Activated CD4-positive, alpha-beta memory T cell treated with anti-CD3 and anti-CD28 coated beads, Interleukin-2, amount 10 ng/mL, durations not matched to agents 7 days and 5 days (primary cell): ENCODE measurements at places on chromosomes 12 and 14.

DNA sequence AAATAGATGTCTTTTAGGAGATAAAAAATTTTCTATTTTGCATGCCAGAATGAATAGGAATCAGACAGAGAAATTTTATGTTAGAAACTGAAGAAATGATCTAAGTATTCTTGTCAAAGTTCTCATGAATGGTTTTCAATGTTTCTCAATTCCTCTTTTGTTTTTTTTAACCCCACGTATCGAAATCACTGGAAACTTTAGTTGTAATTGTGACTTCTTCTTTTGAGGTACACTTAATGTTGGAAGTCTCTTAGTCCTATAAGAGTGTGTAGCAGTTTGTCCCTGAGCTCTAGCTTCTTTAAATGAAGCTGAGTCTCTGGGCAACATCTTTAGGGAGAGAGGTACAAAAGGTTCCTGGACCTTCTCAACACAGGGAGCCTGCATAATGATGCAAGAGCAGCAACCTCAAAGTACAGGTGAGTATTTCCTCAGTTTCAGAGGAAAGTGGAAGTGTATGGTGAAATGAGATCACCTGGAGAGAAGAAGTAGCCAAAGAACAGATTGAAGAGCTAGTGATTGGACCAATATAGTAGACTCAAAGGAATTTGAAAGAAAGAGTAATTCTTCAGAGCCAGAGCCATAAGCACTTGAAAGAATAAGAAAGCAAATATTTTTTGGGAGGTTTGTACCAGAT, at the start of gene CLEC6A:
Gene CLEC6A (plus strand): TSS at position 236 of the 634 bp plus-strand sequence. CDS start 150 bp downstream, at position 386.
- DNase-seq, result no peak

- DNase-seq, result no peak
Measured at GRCh38 chr12:76311796-76312195, 36.4 kb downstream of the BBS10 start.

- no peak for DNase-seq
Measured at GRCh38 chr12:119222222-119222951, 43.7 kb downstream of the HSPB8 start.

GRCh38 chr12:15322164-15323061, at the start of gene PTPRO:
TSS of gene PTPRO (plus strand) at chr12:15322508.
- no peak for DNase-seq

DNA sequence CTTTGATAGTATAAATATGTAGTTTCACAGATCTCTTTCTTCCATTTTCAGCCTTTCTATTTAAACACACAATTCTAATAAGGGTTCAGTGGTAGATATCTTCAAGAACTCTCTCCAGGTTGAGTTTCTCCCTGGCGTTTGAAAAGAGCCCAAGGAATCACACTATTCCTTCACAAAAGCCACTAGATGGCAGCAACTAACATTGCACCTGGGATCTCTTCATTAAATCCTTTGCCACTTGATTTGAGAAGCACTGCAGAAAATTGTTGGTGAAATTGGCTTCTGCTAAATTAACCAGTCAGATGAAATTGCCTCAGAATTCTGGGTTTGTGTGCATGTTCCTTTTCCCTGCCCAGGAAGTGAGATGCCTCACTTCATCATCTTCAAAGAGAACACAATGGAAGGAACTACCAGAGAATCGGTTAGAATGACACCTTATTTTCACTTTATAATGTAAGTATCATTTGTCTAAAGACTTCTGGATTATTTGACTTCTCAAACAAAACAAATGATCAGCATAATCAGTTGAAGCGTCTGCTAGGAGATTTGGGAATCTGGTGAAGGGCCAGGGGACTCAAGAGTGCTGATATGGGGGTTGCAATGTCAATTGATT, 6.8 kb downstream of the CCDC198 start:
- DNase-seq, result no peak

DNA sequence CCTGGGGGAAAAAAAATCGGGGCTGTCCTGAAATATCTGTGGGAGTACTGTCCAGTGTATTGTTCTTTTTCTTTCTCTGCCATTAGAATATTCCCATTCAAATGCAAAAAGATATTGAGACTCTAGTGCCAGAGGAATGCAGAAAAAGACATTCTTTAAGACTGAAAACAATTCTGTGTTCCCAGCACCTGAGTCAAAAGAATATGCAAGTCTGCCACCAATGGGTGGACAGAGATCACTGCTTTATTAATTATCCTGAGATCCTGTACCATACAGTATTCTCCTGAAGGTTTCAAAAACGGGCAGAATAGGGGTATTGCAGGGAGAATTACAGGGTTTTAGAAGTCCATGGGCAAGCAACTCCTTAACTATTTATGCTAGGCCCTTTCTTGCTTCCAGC, 361.8 kb downstream of the C12orf50 start:
- no peak for DNase-seq

- no peak for DNase-seq
Measured at GRCh38 chr12:89829434-89829975, 120.9 kb upstream of the ATP2B1 start.

- no peak for DNase-seq
Measured at GRCh38 chr14:57346741-57347140, 43.6 kb upstream of the NAA30 start.
